G401 (cell line): ENCODE measurements at places on chromosomes 12 and 14. TPM values are rescaled to one million over a fixed set of nuclear protein-coding genes. Genes with fewer than 3 reads are reported as not detected.

GRCh38 chr12:95117178-95117599 is 43.8 kb upstream of the NR2C1 start:
- DNase-seq = peak; percentile 90

The KLRC2 gene
- total RNA-seq = not detected in 2 replicates

GRCh38 chr14:105099778-105100177 is 34.5 kb upstream of the GPR132 start:
- no peak for DNase-seq

DNA sequence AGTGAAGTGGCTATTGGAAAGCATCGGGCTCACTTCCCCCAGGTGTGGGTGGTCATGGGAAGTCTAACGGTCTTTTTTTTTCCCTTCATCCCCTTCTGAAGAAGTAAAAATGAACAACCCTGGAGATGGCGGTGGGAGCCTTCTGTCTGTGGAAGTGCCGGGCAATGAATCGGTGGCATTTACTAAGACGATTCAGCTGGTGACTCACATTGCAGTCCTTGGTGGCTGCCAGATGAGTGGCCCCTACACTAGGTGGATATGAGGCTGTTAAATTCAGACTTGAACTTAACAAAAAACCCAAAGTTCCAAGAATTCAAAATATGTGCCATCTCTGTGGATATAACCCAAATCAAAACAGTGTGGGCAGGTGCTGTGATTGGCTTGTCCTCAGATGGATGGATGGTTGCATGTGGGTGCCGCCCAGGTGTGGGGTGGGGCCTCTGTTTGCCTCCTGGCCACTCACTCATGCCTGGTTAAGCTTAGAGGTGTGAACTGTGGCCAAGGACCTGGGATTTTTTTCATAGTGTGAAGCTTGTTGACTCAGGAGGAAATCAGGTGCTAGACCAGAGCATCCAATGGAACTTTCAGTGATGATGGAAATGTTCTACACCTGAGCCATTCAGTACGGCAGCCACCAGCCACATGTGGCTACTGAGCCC is 176.7 kb upstream of the NOS1 start:
- DNase-seq = no peak
